Right renal cortex interstitium (tissue), 3 donors: ENCODE measurements at places on chromosomes 1 and 21.

- DNase-seq: no peak
These were observed 1.8 kb downstream of the ZNF683 start for GRCh38 chr1:26370591-26371382.

DNA sequence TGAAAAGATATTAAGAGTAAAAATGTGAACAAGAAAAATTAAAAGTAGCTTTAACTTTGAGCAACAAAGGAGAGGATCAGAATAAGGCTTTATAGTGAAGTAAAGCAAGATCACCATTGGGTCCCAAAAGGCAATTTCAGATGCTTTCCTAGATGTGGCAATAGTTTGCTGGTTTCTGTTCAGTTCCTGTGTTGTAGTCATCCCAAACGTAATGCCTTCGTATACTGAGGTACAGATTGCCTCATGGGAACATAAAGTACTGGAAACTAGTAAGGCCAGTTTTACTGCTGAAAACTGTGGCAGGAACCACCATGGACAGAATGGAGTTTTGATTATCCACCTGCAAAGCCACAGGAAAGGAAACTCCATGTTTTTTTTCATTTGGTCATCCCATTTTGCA lies 283.5 kb upstream of the SGIP1 start:
- DNase-seq: no peak

- no peak for DNase-seq
These were observed 20.3 kb downstream of the RNASEL start for GRCh38 chr1:182568647-182569284.

DNA sequence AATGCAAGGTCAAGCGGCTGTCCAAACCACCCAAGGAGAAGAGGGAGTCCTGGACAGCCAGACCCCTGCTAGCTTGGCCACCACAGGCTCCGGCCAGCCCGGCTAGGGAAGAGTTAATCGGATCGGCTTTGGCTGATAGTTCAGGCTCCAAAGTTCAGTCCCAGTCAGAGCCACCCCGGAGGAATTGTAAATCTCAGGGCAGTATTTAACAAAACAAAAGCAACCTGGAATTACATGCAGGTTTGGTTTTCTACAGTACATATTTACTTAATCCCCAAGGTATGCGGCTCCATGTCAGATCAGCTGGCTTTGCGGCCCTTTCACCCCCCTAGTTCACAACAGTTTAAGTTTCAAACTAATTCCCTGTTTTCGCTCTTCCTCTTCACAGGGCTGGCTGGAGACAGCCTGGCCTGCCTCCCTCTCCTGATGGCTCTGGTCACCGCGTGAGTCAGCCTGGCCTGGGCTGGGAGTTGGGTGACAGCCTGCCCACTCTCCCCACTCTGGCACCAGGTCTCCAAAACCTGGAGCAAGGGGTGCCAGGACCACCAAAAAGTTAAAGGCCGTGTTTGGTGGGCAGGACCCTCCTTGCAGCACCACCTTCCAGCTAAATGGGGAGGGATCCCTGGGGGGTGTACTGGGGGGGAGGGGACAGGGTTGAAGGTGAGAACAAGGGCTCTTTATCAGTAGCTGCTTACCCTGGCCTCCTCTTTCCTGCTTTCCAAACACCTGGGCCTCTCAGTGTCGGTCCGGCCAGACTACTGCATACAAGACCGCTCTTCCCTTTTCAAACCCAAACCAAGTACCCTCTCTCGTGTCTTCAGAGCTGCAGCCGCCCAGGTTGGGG lies 1.9 kb downstream of the DHRS3 start:
- no peak for DNase-seq

GRCh38 chr1:38579056-38579455 lies 280.5 kb downstream of the RRAGC start:
- DNase-seq: no peak

GRCh38 chr1:1088801-1089680 lies 14.9 kb upstream of the RNF223 start:
- DNase-seq: no peak

- DNase-seq: no peak
These were observed 33.1 kb downstream of the BCL9 start for GRCh38 chr1:147574401-147574800.

- DNase-seq: no peak
These were observed 54.2 kb upstream of the DNAJC6 start for GRCh38 chr1:65255035-65255655.

GRCh38 chr1:240575981-240576662 lies 35.8 kb downstream of the GREM2 start:
- DNase-seq: no peak

- no peak for DNase-seq
These were observed 6.6 kb downstream of the CFAP141 start for GRCh38 chr1:154199563-154199879.

GRCh38 chr1:156901966-156902915 lies 8.7 kb downstream of the PEAR1 start:
- no peak for DNase-seq

GRCh38 chr1:177172866-177173265 lies 2.1 kb downstream of the BRINP2 start:
- DNase-seq: no peak

- no peak for DNase-seq
These were observed 132.9 kb upstream of the WNT4 start for GRCh38 chr1:22275626-22276395.

- no peak for DNase-seq
These were observed 574.6 kb downstream of the SMYD3 start for GRCh38 chr1:245932302-245932972.

GRCh38 chr1:10771789-10772188 lies 24.7 kb downstream of the CASZ1 start:
- DNase-seq: no peak

DNA sequence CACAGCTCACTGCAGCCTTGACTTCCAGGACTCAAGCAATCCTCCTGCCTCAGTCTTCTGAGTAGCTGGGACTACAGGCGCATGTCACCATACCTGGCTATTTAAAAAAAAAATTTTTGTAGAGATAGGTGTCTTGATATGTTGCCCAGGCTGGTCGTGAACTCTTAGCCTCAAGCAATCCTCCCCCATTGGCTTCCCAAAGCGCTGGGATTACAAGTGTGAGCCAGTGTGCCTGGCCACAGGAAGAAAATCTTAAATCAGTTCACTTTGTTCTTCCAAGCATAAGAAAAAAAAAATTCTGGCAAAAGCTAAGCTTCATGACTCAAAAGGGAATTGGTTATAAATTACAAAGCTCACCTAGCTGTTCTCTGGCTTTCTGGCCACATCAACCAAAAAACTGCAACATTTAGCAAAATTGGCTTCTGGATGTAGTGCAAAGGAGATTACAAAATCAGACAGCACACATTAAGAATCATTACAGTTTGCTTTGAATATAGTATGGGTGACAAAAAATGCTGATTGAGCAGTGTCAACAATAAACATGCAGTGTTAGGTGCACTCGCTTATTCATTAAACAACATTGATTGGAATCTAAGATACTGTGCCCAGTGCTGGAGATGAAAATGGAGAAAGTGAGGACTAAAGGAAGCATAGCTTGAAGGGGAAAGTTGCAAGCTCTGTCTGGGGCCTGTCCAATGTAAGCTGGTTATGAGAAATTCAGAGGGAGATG lies 76.7 kb downstream of the KCTD3 start:
- no peak for DNase-seq

DNA sequence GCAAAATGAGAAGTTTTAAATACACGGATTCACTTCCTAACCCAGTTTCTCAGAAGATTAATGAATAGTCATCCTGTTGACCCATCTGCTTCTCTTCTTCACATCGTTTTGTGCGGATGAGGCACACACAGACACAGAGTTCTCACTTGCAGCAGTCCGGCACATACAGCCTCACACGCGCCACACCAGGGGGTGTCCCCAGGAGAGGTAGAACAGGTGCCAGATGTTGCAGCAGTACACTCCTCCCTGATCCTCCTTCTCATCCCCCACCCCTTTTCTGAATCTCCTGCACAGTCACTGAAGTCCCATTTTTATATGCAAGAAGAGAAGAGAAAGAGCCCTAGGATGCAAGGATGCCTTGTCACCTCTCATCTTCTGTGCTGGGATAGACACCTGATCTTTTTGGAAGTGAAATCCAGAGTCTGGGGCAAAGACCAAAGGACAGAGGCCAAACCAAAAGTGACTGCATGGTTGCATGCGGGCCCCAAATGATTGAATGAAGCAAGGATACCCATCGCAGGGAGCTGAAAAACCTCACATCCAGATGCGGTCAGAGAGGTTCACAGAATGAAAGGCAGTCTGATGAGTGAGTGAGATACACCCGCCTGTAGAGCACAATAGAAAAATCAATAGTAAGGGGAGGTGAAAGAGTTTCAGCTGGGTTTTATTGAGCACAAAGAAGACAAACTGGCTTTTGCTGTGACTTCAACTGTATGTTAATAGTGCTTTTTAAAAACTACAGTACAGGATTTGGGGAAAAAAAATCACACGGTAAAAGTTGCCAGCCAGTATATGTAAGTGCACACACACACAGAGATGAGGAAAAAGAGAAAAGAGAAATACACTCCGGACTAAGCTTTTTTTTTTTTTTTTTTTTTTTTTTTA lies 28.9 kb downstream of the PBX1 start:
- no peak for DNase-seq

DNA sequence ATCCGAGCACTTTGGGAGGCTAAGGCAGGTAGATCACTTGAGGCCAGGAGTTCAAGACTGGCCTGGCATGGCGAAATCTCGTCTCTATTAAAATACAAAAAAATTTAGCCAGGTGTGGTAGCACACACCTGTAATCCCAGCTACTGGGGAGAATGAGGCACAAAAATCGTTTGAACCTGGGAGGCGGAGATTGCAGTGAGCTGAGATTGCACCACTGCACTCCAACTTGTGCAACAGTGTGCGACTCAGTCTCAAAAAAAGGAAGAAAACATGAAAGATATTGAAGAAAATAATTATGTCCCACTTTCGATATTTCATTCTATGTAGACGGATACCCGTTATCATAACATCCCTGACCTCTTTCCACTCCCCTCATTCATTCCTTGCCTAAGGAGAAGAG lies 19.2 kb downstream of the TUT4 start:
- no peak for DNase-seq
